Gastrocnemius medialis (tissue), 4 donors: ENCODE measurements at places on chromosomes 1 and 21.

DNA sequence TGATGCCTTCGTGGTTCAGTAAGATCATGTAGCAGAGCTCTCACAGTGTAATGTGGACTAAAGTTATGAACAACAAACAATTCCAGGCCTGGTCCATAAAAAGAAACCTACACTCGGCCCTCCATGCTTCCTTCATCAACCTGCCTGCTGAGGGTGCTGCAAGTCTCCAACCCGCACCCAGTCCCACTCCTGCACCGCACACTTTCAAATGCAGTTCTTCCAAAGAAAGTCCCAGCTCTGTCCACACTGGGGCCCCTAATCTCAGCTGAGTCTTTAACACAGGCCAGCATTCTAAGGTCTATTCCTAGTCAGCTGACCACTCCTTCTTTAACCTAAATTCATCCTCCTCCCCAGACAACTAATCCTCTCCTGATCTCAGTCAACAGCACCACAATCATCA, 71.5 kb upstream of the NR5A2 start:
- no peak for DNase-seq

DNA sequence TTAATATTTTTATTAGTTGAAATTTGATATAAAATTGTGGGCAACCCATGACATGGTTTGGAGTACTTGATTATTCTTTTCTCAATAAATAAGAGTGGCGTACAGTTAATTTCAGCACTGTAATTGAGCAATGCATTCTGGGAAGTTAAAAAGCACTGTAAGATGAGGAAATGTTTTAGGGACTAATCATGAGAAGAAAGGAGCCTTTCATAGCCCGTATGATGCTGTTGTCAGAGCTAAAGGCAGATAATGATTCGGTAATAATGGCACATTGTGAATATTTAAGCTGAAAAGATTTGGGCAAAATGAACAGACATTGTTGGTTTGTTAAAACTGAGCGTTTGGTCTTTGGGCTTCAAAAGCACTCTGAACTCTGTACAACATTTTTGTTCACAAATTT, 139.3 kb downstream of the NFIA start:
- DNase-seq: no peak

GRCh38 chr1:227401562-227402342, 83.5 kb upstream of the CDC42BPA start:
- no peak for DNase-seq

DNA sequence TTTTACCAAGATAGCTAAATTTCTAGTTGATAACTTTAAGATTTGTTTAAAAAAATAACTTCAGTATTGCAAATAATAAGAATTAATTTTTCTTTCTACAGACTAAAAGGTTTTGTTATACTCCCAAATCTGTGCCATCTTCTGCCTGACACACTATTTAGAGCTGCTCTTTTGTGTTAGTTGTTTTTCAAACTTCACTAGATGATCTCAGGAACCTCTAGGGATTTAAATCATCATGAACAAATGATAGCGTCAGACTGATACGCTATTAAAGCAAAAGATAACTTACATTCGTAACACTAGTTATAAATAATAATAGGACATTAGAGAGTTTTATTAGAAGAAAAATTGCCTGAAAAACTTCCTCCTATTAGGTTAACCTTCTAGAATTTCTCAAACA, 243.1 kb upstream of the CXADR start:
- DNase-seq: no peak

GRCh38 chr21:21332492-21332891, 334.3 kb downstream of the NCAM2 start:
- DNase-seq: no peak

DNA sequence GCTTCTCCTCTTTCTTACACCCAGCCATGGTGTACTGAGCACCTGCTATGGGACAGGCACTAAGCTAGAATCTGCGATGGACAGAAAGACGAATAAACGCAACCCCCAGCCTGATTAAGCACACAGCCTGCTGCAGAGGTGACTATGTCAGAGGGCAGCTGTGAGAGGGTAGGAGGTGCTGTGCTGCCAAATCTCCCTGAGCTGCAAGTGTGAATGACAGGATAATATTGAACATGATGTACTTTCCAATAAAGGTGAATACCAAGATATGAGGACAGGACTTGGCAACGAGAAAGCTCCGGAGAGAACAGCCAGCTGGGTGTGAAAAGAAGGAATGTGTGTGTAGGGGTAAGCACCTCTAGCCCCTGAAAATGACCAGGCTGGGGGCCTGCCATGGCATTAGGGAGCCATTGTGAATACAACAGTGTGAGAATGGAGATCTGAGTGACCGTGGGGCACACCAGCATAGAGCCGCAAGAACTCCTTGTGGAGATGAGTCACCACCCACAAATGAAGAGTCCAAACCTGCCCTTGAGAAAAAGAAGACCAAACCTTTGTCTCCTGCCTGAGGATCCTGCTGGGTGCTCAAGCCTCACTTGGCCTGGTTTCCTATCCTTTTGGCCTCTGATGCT, 83.0 kb upstream of the ATF3 start:
- no peak for DNase-seq

DNA sequence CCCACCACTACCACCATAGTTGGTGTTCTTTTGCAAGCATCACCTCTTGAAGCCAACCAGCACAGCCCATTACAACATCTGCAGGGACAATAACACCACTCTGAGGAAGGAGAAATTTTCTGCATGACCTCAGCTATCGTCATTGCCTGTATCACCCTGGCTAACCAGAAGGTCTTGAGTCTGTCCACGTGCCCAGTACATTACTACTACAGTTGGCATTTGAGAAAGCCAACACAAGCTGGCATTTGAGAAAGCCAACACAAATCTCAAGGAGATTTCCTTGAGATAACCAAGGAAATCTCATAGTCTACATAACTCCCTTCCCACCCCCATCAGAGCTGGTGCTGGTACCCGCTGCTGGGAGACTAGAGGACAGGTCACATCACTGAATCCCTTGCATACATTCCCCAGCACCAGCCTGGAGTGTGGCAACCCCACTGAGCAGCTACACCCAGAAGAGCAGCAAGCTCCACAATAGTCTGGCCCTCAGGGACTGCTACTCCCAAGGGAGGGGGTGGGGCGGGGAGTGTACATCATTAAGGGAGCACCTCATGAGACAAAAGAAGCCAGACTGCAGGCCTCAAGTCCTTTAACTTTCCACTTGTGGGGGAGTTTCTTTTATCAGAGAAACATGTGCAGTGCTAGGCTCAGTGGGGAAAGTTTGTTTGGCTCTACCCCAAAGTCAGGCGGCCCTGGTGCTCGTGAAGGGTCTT, 46.0 kb upstream of the GUCA2A start:
- DNase-seq: no peak

GRCh38 chr21:36788120-36788638, 89.3 kb downstream of the SIM2 start:
- DNase-seq: no peak

- no peak for DNase-seq
These were observed 25.1 kb downstream of the KRTAP10-1 start for GRCh38 chr21:44514746-44515358.

- no peak for DNase-seq
These were observed 11.0 kb downstream of the COL6A1 start for GRCh38 chr21:45992301-45993209.

DNA sequence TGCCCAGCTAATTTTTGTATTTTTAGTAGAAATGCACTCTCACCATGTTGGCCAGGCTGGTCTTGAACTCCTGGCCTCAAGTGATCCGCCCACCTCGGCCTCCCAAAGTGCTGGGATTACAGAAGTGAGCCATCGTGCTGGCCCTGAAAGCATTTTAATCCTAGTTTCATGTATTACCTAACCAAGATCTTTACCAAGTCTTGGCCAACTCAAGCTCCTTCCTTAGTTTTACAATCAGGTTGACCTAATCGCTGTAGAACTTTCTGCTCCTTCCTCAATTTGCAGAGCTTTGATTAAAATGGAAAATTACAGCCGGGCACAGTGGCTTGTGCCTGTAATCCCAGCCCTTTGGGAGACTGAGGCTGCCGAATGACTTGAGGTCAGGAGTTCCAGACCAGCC, 3.2 kb upstream of the TMEM63A start:
- DNase-seq: no peak

DNA sequence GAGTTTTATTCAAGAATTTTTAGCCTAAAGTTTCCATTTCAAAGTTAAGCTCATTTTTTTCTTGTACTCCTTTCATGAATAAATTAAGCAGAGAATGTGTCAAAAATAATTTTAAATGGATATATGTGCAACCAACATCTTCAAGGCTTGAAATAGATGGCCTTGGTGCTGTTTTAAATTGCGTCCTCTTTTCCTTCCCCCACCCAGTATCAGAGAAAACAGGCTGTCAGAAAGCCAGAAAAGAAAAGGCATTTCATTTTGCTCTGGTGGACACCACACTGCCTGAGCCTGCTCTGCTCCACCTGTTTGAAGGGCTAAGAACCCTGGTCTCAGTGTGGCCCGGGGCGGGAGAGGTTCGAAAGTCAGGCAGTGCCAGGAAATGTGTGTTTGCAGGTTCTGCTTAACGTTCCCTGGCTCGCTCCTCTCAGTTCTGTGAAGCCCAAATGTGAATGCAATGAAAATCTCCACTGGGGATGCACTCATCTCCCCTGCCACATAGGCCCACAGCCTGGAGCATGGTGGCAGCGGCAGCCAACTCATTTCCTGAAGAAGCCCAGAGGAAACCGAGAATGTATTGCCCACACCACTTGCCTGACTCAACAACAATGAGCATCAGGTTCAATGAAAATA, 134.4 kb downstream of the SDCCAG8 start:
- no peak for DNase-seq

GRCh38 chr1:198030682-198031081, 113.5 kb downstream of the LHX9 start:
- no peak for DNase-seq

DNA sequence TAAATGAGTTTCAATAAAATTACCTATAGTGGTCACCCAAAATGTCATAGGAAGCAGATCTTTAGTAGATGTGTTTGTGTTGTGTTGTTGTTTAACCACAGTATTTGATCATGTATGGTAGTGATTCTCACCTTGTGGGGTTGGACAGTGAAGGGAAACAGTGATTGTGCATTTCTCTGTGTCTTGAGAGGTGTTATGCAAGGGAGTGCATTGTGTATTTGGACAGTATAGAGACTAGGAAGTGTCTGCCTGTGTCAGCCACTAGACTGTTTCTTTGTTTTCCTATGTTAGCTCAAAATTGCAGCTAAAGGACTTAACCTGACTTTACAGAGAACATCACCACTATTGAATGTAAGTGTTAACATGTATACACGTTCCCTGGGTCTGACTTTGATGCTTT, 6.0 kb downstream of the RGS2 start:
- no peak for DNase-seq

- DNase-seq: no peak
These were observed 67.0 kb downstream of the AGPAT3 start for GRCh38 chr21:43932005-43932404.

- DNase-seq: no peak
These were observed 347.6 kb downstream of the PTPRC start for GRCh38 chr1:198986442-198986841.

DNA sequence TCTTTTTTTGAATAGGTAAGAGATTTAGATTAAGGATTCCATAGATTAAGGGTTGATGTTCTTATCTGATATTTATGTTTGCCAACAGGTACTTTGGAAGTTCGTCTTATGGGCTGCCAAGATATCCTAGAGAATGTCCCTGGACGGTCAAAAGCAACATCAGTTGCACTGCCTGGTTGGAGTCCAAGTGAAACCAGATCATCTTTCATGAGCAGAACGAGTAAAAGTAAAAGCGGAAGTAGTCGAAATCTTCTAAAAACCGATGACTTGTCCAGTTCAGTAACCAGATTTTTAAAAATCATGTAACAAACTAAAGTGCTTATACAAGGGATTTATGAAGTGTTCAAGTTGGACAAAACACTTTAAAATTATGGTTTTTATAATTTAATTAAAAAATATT, 100.5 kb downstream of the PKN2 start:
- DNase-seq: no peak

DNA sequence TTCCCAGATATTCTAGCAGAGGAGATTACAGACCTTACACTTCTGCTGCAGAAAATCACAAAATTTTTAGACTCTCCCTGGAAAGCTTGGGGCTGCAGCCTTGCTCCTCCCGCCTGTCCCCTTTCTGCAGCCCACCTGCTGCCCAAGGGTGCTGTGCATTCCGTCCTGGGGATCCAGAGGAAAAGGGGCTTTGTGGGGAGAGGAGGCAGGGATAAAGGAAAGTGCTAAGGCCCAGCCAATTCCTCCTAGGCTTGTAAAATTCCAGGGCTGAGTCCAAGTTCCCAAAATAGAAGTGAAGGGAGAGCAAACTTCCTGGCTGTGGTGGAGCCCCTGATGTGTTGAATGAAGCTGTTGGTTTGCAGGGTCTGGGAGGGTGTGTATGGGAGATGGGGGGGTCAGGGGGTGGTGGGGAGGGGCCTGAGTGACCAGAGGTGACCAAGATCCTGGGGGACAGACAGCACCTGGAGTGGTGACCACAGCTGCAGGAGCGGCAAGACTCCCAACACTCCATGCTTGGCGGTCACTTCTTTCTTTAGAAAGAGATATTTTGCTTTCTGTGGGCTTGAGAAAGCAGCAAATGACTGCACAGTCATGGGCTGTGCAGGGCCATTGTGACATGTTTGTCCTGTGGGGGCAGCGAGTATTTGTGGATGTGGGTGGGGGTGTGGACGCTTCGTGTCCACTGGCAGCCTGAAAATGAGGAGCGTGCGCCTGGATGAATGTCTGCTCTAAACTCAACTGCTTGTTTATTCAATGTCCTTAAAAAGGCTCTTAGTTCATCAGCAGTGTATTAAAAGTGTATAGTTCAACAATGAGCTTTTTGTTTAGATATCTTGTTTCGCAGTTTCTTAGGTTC, 68.4 kb downstream of the TLR5 start:
- no peak for DNase-seq

DNA sequence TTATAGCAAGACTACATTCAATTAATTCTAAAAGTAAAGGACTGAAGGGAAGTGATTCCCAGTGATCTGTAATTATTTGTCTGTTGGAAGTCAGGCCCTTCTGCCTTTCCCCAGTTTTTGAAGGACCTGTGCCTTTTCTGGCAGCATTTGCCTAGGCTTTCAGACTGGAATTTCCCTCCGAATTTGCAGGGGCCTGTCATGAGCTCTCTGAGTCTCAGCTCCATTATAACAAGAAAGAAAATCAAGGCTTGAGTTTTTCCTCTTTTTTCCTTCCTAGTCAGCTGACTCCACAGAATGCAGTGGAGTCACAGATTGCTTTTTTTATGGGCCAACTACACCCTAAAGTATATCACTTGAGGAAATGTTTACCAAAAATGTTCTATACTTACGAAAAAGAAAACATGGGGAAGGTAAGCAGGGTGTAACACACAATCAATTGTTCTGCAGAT, 1.1 kb downstream of the NR5A2 start:
- DNase-seq: no peak

GRCh38 chr1:54157401-54157800, 4.6 kb upstream of the CDCP2 start:
- DNase-seq: no peak

DNA sequence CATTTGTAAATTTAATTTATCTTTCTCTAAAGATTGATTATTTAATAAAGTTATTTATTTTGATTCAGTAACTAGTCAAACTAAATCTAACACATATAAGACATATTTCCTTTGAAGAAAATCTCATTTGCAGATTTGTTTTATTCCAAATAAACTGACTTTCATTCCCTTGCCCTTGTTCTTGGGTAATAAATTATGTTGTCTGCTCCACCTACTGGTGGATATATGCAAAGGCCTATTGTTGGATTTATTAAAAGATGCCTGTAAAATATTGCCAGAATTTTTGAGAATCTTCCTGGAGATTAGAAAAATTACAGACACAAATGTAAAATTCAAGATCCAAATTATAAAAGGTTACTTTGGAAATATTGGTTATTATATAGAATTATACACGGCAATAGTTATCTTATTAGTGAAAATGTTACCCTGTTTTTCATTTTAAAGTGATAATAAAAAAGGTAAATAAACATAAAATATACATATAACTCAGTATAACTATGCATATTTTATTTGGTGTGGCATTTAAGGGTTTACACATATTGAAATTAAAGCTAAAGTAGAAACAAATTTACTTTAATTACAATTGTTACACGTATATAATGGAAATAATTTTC, 116.1 kb downstream of the SPATA17 start:
- DNase-seq: no peak
